ENCODE measurements at places on chromosomes 1 and 21.

- no peak for DNase-seq
Observed at GRCh38 chr1:40281853-40282252, 23.8 kb downstream of the ZMPSTE24 start.

- no peak for DNase-seq
Observed at GRCh38 chr1:230825761-230826160, 42.6 kb downstream of the C1orf198 start.

DNA sequence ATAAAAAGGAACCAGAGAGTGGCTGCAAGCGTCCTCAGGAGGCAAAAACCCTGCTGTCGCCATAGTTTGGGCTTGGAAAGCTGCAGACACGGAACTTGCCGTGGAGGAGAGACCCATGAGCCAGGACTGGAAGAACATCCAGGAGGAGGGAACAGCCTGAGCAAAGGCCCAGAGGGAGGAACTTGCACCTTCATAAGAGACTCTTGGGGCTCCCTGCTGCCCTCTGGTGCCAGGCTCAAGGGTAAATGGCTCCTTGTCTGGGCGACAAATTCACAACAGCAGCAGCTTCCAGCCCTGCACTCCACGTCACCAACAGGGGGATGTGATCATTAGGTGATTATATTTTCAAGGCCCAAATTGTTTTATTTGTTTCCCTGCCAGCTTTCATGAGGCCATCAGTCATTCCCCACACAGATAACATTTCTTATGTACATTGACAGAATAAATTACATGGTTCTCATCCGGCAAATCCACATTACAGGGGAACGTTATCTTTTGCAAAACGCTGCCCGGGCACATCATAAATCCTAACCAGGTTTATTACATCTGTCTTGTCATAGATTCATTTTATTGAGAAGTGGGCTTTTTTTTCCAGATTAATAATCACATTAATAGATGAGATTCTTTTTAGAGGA lies 143.0 kb upstream of the GRIK3 start:
- DNase-seq = peak; percentile 10

- DNase-seq = no peak
Observed at GRCh38 chr1:24301785-24302175, 17.4 kb upstream of the GRHL3 start.

DNA sequence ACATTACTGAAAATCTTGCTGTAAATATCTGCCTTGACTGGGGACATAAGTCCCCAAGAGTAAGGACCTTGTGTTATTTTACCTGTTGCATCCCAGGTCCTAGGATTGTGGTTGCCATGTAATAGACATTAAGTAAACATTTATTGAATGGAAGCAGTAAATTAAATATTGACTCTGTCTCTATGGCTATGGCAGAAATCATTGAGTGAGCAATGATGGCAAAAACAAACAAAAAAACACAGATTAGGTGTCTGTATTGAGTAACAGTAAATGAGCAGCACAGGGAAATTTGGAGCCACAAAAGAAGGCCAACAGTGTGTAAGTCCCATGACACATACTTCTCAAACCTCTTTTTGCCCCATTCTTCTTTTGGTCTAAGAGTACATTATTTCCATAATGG lies 240.4 kb downstream of the NFIA start:
- DNase-seq = no peak

DNA sequence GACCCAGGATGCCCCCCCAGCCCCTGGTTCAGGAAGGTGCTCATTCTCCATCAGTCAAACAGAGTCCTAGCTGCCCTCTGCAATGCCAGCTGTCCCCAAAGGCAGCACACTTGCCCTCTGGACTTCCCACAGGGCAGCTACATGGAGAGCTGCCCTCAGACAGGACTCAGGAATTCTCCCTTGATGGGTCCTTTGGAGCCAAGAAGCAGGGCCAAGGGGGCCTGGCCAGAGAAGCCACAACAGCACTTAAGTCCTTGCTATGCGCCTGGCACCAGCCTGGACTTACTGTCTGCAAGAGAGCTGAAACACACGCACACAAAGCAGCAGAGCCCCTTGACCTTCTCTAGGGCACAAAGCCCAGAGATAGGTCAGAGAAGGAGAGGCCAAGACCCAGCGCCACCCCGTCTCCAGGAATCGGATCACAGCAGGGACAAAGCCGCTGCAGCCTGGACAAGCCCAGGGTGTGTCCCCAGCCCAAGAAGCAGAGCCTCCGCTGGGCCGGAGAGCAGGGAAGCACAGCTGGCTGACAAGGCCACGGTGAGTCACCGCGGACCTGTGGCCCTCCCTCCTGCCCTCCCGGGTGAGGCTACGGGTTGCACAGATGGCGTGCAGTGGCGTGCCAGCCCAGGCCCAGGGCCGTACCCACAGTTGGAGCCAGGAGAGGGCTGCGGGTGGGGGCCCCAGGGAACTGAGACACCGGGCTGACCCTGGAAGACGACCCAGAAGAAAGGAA lies 1.7 kb downstream of the WNT9A start:
- no peak for DNase-seq

- no peak for DNase-seq
Observed at GRCh38 chr1:32900956-32901822, at the start of gene TMEM54. TMEM54 (minus strand) TSS chr1:32901389; CDS start chr1:32901238, 151 bp downstream.

DNA sequence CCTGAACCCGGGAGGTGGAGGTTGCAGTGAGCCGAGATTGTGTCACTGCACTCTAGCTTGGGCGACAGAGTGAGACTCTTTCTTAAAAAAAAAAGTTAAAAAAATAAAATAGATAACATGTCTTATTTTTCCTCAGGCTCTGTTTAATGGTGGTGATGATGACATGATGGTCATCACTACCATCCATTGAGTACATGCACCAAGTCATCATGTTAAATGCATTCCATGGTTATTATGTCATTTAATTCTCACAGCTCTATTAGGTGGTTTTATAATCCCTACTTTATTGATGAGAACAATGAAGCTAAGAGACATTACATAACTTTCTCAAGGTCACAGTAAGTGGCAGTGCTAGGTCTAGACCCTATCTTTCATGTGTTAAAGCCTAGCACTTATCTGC lies 34.4 kb upstream of the MAB21L3 start:
- DNase-seq = no peak

DNA sequence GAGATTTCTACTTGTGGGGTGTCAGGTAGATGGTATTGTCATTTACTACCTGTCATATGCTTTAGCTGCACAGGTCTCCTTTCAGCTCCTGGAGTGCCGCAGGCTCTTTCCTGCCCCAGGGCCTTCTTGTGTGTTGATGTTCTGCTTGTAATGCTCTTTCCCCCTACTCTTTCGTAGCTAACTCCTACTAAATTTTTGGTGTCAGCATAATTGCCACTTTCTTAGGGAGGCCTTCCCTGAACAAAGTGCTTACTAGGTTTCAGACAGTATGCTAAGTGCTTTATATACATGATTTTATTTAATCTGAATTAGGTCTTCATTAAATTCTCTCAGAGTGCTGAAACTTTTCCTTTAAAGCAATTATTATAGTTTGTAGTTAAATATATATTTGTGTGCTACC lies 4.8 kb upstream of the THEM4 start:
- no peak for DNase-seq

DNA sequence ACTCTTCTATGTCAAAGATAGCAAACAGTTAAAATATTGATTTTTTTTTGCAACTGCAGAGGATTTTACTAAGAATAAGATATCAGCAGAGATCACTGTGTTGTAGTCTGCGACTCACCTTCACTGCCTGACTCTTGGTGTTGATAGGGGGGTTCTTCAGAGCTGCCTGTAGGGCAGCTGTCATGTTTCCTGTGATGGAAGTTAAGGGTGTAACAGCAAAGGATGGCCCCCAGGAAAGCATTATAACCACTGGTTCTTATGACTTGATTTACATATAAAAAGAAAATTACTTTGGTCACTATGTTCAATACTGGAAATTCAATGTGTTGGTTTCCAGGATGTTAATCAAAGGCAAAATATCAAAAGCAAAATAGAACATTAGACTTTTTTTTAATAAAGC lies 2.6 kb downstream of the ARPC5 start:
- DNase-seq = no peak

GRCh38 chr1:113898241-113898814 lies 6.3 kb downstream of the AP4B1 start:
- no peak for DNase-seq

DNA sequence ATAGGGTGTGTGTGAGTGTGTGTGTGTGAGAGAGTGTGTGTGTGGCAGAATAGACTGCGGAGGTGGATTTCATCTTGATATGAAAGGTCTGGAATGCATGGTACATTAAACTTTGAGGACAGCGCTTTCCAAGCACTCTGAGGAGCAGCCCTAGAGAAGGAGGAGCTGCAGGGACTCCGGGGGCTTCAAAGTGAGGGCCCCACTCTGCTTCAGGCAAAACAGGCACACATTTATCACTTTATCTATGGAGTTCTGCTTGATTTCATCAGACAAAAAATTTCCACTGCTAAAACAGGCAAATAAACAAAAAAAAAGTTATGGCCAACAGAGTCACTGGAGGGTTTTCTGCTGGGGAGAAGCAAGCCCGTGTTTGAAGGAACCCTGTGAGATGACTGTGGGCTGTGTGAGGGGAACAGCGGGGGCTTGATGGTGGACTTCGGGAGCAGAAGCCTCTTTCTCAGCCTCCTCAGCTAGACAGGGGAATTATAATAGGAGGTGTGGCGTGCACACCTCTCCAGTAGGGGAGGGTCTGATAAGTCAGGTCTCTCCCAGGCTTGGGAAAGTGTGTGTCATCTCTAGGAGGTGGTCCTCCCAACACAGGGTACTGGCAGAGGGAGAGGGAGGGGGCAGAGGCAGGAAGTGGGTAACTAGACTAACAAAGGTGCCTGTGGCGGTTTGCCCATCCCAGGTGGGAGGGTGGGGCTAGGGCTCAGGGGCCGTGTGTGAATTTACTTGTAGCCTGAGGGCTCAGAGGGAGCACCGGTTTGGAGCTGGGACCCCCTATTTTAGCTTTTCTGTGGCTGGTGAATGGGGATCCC lies 18.3 kb upstream of the HDAC1 start:
- no peak for DNase-seq

- DNase-seq = no peak
Observed at GRCh38 chr1:212109728-212110127, 74.2 kb downstream of the DTL start.

- DNase-seq = no peak
Observed at GRCh38 chr1:58823481-58824010, 39.7 kb upstream of the JUN start.

Measured in NCI-H1694 (cell line).